ENCODE measurements at places on chromosomes 5 and 9.

- no peak for DNase-seq
These were observed 120.4 kb upstream of the CACNA1B start for GRCh38 chr9:137757139-137757538.

DNA sequence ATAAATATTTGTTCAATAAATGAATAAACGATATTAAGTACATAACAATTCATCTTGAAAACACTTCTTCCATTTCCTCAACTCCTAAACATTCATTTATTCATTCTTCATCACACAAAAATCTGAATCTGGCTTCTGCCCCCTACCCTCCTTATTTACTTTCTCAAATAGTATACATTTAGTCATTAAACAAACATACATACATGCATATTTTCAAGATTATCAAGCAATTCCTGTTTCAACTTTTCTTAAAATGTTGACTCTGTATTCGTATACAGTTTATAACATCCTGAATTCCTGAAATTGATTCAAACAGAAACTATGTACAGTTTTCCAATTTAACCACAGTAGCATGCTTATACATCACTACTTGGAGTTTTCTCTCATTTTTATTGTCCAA, 129.0 kb downstream of the MUSK start:
- DNase-seq, result no peak

DNA sequence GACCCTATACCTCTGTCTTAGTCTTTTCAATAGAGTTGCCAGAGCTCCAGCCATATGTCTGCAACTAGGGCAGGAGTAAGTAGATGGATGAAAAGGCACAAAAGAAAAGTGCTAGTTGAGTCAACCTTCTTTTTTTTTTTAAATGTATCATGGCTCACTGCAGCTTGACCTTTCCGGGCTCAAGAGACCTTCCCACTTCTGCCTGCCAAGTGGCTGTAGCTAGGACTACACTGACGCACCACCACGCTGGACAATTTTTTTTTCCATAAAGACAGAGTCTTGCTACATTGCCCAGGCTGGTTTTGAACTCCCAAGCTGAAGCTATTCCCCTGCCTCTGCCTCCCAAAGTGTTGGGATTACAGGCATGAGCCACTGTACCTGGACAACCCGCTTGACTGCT, 27.3 kb downstream of the FOXE1 start:
- DNase-seq, result no peak

DNA sequence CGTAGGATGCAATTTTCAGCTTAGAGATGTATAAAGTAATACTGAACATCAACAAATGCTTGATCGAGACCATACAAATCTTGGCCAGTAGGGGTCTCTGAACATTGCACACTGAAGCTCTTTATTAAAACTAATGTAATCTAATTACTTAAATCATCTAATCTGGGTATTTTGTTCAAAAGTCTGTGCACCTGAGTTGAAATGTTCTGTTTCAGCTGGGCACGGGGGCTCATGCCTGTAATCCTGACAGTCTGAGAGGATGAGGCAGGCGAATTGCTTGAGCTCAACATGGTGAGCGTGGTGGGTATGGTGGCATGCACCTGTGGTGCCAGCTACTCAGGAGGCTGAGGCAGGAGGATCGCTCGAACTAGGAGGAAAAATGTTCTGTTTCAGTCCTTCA, 41.0 kb downstream of the ESM1 start:
- no peak for DNase-seq

- DNase-seq, result no peak
These were observed 48.4 kb downstream of the EXOSC2 start for GRCh38 chr9:130741831-130742449.

DNA sequence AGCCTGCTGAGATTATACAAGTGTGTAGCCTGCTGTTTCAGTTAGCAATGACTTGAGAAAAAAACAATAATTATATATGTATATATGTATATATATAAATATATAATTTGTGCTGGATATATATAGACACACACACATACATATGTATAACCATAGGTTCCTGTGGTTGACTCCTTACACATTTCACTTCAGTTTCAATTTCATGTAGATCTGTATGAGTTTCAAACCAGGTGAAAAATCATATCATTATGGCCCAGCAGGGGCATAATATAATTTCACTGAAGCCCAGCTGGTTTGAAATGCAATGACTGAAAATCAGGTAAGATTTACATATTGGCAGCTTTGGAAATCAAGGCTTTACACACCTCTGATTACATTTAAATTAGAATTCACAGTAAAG, 690.4 kb upstream of the CDH18 start:
- no peak for DNase-seq

- DNase-seq, result no peak
These were observed 665 bp downstream of the ASS1 start for GRCh38 chr9:130445268-130445983.
